ENCODE measurements at places on chromosomes 16 and 17. TPM values are rescaled to one million over a fixed set of nuclear protein-coding genes. Genes with fewer than 3 reads are reported as not detected.

GRCh38 chr17:77738751-77739531 lies 219.6 kb upstream of the TNRC6C start:
- no peak for DNase-seq

Gene KRTAP2-3
- not detected for total RNA-seq

DNA sequence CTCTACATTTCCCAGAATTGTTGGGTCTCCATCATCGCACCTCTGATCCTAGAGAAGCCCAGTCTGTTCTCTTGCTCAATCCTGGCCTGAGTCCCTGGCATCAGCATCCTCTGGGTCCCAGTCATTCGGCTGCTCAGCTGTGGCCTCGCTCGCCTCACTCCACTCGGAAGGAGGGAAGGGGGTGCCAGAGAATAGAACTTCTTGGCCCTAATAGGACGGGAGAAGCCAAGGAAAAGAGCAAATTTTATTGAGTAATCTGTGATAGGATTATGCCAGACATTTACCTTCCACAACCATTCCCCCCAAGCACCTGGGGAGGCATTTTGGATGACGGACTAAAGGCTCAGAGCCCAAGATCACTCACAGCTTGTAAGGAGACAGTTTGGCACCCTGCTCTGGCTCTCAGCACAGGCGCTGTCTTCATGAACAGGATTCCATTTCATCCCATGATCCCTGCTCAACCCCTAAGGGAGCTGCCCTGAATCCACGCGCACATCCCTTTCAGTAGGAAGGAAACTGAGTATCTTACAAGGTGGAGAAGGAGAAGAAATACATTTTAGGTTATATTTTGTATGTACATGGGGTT lies 498 bp upstream of the CLEC10A start:
- DNase-seq = no peak

- no peak for DNase-seq
Measured at GRCh38 chr16:14155572-14156190, 84.6 kb downstream of the MRTFB start.

Gene PIRT
- total RNA-seq = not detected

DNA sequence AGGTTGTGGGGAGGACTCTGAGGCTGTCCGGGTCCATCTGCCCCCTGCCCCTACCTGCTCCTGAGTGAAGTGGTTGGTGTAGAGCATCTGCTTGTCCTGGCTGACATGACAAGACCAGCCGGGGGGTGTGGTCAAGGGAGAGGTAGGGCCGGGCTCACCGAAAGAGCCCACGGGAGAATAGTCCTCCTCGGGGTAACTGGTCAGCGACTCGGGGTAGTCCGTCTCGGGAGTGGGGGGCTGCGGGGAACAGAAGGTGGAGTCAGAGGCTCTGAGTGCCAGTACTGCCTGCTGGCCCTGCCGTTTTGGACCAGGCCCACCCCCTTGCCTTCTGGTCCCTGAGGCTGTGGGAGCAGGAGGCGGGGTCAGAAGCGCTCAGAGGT lies 27.8 kb downstream of the ARHGAP27 start:
- no peak for DNase-seq

Gene KRTAP4-12
- total RNA-seq = not detected

- no peak for DNase-seq
Measured at GRCh38 chr17:54259476-54259875, 436.7 kb downstream of the KIF2B start.

Gene MYBBP1A
- 36.7 TPM for total RNA-seq

Gene ACAP1
- 709 TPM for total RNA-seq

Gene HSBP1
- 66.5 TPM for total RNA-seq

DNA sequence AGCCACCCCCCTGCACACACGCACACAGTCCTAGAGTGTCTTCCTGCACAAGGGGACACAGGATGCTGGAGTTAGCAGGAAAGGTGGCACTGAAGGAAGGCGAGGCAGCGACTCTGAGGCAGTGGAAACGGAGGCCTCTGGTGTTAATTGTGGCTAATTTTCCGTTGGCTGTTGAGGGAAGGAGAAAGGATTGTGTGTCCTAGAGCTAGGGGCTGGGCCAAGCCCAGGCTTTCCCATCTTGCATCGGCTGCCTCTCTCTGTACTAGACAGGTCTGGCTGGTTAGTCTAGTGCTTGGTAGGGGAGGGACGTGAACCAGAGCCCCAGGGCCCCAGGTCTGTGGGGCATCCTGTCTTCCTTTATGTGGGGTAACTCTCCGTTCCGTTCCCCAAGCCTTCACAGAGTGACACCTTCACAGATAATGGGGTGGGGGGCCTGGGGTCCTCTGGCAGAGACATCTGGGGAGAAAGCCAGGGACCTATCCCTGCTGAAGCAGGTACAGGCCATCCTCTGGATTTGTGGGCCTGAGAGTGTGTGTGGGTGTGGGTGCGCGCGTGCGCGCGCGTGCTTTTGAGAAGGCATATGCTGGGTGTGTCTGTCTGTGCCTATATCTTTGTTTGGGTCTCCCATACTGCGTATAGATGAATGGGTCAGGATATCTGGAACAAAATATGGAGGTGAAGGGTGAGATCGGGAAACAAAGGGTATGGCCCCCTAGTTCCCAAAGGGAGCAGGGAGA lies at the start of gene CHD3:
Gene CHD3 (plus strand): TSS at position 606 of the 737 bp plus-strand sequence. CDS start 212 bp downstream, outside the sequence.
- DNase-seq = peak; percentile 52

GRCh38 chr16:21611198-21611555 lies 11.8 kb downstream of the METTL9 start:
- no peak for DNase-seq

- DNase-seq = no peak
Measured at GRCh38 chr17:37710344-37710886, 34.4 kb downstream of the HNF1B start.

GRCh38 chr16:8730335-8730915 lies 56.0 kb downstream of the ABAT start:
- DNase-seq = no peak

- DNase-seq = no peak
Measured at GRCh38 chr17:50928646-50929045, 62.5 kb upstream of the TOB1 start.

GRCh38 chr16:49724774-49725173 lies 131.1 kb downstream of the ZNF423 start:
- DNase-seq = no peak

Gene ABI3
- 48.2 TPM for total RNA-seq

DNA sequence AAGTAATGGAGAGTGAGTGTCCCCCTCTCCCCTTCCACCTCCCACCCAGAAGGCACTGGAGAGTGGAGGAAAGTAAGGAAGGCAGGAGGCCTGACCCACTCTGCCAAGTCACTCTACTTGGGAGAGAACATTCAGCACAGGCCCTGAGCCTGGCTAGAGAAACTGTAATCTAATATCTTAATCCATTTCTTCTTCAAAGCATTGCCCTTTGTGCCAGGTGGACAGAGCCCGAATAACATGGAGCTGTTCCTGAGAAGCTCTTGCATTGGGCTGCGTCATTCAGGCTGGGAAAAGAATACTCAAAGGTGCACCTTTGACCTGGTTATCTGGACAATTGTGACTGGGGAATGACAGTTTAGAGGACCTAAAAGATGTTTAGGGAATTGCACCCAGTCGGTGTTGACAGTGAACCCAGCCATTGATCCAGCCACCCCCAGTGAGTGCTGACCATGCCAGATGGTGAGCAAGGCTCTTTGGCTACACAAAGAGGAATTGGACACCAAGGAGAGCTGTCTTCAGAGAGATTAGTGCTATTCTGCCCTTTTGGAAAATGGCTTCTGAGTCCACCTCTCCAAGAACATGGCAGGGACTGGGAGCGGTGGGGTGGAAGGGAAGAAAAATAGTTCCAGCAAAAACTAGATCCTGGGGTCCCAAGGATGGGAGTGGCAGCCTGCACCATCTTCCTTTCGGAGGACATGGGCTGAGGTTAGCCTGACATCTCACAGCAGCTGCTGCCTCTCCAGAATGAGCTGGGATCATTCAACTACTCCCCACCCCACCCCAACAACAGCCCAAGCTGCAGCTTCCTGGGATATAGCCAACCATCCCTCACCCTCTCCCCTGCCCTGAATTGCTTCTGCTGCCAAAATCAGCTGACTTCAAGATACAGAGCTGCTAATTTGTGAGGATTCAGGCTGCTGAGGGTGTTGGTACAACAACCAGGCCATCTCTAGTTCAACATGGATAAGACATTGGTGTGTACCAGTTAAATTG lies 11.6 kb upstream of the NOG start:
- no peak for DNase-seq

GRCh38 chr16:11354733-11355574 lies 9.7 kb downstream of the RMI2 start:
- DNase-seq = peak; percentile 85

- DNase-seq = peak; percentile 35
Measured at GRCh38 chr17:35870906-35871819, 2.5 kb upstream of the HEATR9 start.

Gene MSLN
- not detected for total RNA-seq

Gene ABCC12
- total RNA-seq = not detected

All from activated CD4-positive, alpha-beta memory T cell treated with anti-CD3 and anti-CD28 coated beads, Interleukin-2, amount 10 ng/mL, durations not matched to agents 7 days and 5 days (primary cell).